Upper lobe of left lung (tissue), 6 donors: ENCODE measurements at places on chromosomes 13 and 19.

GRCh38 chr13:92743992-92744391 lies 482.6 kb upstream of the GPC6 start:
- DNase-seq = no peak

DNA sequence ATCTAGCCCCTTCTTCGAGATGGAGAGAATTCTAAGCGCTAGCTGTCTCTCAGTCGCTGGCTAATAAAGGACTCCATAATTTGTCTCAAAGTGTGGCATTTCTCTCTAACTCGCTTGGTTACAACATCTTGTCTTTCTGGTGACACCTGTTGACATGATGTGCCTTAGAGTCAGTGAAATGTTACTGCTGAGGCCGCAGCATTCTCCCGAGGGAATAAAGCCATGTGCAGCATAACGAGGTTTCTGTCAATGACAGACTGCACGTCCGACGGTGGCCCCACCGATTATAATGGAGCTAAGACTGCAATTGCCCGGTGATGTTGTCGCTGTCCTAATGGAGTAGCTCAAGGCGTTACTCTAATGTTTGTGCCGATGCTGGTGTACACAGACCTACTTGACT lies 20.3 kb upstream of the GPR32 start:
- no peak for DNase-seq

DNA sequence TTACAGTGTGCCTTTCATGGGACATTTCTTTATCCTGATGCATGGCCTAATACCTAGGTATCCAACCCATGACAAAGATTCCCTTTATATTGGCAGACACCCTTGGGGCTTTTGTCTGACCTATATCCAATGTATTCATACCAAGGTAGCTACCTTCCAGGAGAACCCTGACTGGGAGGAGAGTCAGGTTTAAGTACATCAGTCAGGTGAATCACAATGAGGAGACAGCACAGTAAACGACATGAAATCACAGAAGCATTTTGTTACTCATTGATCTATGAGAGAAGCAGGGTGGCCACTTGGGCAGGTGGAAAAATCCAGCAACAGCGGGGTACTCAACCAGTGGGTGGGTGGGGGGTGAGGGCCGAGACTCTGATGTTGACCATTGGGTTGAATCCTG lies 527.4 kb upstream of the ATXN8OS start:
- DNase-seq = no peak

DNA sequence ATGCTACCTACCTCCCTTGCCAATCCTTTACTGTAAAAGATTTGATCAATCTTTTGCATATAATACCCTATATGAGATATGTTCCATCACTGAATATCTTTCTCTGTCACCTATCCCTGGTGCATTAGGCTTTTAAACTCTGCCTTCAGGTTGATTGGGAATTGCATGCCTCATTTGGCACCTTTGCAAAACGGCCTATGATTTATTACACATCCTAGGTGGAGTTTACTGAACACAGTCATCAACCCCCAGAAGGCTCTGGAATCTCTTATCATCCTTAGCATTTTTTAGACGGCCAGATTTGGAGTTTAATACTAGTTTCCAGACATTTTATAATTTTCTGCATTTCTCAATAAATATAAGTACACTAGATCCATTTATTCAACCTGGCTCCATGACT lies 448.4 kb upstream of the SLC10A2 start:
- DNase-seq = no peak
